ENCODE measurements at places on chromosomes 7 and 10.

- DNase-seq = no peak
Observed at GRCh38 chr10:34181553-34182300, 633.4 kb downstream of the PARD3 start.

GRCh38 chr7:70812511-70812910 lies 319.4 kb upstream of the GALNT17 start:
- no peak for DNase-seq

GRCh38 chr10:73576178-73576889 lies 14.8 kb downstream of the USP54 start:
- no peak for DNase-seq

DNA sequence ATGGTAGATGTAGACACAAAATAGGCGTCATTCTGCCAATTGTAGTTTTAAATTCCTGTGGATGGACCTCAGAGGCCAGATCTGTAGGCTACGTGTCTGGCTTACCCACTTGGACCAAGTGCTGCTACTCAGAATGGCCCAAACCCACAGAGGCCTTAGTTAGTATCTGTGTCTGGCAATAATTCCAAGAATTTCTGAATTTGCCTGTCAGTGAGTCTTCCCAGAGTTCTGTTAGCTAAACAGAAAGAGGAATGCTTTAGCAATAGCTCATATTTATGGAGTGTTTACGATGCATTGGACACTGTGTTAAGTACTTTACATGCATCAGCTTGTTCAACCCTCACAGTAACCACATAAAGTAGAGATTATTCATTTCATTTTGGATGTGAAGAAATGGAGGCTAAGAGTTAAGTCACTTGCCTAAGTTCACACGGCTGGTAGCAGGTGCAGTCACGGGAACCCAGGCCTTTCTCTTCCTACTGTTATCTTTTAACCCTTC lies 231.8 kb downstream of the PTEN start:
- no peak for DNase-seq

- DNase-seq = no peak
Observed at GRCh38 chr7:106201164-106201563, 83.6 kb downstream of the NAMPT start.

DNA sequence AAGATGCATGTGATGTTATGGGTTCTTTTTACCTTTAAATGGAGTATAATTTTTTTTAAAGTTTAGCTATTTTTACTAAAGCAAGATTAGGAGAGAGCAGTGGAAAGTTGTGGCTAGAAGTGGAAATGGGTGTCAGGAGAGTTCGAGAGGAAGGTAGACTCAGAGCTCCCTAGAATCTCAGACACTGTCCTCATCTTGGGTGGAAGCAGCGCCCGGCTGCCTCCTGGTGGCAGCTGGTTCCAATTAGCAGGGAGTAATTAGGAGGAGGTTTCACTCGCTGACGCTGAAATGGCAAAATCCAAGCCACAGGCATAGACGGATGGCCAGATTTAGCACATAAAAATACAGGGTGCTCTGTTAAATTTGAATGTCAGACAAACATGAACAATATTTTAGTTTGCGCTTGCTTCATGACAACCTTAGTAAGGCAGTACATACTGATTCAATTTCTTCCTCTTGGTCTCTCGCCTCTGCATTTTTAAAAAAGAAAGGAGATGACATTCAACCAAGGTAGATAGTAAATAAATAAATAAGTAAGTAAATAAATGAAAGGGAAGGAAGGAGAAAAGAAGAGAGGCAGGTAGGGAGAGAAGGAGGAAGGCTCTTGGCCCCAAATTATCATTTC lies 58.5 kb downstream of the LGI1 start:
- peak; percentile 42 for DNase-seq

GRCh38 chr7:11294965-11295364 lies 321.3 kb downstream of the PHF14 start:
- DNase-seq = no peak

GRCh38 chr7:94491410-94491809 lies 18.2 kb upstream of the CASD1 start:
- no peak for DNase-seq

DNA sequence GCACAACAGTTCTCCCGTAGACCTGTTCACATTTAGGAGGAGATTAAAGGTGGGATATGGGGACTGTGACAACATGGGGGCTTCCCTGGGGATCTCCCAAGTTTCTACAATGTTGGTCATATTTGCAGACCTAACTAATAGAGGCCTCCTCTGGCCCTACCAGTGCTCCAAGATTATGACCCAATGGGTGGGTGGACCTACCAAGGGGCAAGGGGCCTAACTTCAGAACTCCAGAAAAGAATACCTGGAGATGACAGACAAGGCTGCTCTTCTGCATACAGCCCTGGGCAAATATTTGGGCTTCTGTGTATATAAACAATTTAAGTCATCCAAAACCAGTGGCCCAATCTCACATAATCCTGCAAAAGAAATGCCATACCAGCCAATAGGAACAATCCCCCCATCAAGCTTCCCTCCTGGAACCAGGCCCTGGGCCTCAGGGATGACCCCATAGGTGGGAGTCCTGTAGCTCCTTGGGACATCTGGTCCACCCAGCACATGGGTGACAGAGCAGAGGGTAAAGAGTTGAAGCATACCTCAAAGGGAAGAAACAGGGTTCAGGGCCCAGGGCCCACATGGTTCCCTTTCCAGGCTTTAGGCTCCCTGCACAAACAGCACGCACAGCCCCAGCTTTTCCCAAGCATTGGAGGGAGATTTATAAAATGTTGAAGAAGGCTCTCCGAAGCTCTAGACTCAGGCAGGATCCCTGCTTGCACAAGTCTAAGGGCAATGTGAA lies 86.1 kb upstream of the CHST15 start:
- DNase-seq = no peak

GRCh38 chr10:14330388-14331061 lies at the start of gene FRMD4A:
FRMD4A (minus strand) TSS chr10:14330924.
- no peak for DNase-seq

DNA sequence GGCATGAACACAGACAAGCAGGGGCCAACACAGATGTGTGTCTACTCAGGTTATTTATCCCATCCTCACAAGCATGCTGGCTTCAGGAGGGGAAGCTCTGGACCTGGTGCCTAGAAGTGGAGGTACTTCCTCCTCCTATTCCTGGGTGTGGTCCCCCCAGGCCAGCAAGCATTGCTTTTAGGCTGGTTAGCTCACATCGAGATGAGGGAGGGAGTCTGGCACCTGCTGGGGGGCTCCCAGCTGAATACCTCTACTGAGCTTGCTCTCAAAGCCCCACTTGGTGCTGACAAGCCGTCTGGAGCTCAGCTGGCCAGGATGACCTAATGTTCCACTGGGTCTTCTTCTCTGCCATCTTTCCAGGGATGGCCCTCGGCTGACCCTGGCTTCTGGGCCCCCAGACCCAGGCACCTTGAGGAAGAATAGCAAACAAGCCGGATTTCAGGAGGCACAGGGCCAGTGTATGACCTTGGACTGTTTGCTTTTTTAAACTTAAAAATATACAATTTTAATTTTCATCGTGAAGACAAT lies 26.8 kb downstream of the FAM241B start:
- DNase-seq = no peak
